ENCODE measurements at places on chromosomes 4 and X.
A peak's percentile ranks its signal among the peaks of the same experiment; 100 is the strongest.

- DNase-seq: peak; percentile 93
Observed at GRCh38 chrX:106917830-106918500, 2.2 kb upstream of the CLDN2 start.

DNA sequence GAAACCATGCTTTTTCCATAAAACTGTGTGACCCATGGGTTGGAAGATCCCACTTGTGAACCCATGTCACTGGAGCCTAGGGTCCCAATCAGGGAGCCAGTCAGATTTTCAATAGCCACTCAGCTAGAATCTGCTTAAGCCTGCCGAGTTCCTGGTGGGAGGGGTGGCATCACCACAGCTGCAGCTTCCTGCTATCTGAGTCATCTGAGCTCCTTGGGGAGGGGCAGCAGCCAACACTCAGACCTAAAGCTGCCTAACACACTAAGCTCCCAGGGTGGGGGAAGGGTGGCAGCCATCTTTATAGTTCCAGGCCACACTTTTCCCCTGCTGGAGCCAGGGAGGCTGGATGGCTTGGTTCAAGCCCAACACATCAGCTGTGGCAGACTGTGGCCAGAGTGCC, 350.1 kb downstream of the C4orf33 start:
- DNase-seq: peak; percentile 55

DNA sequence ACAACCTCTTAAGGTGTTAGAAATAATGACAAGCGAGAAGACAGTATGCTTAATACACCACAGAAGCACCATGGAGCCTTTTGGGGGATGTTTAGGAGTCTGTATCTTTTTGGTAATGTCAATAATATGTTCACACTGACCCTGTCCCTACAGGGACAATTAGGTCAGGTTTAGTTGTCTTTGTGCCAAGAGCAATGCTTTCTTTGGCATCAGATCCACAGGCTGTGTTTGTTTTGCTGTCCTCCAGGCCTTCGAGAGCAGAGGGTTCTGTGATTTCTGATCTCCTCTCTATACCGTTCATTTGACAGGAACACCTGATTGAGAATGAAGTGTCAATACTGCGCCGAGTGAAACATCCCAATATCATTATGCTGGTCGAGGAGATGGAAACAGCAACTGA, 153.8 kb downstream of the DCLK2 start:
- DNase-seq: no peak

GRCh38 chr4:131764730-131765129, 1384.4 kb upstream of the PCDH10 start:
- DNase-seq: no peak

- peak; percentile 72 for DNase-seq
Observed at GRCh38 chr4:106587558-106587957, 219.0 kb upstream of the GIMD1 start.

All from kidney tubule cell (primary cell).